ENCODE measurements at places on chromosomes 16 and 17.

GRCh38 chr17:76000016-76000754, 470 bp upstream of the CDK3 start:
- DNase-seq = peak; percentile 76

GRCh38 chr17:12994341-12995074, 23.3 kb downstream of the ELAC2 start:
- no peak for DNase-seq

- no peak for DNase-seq
These were observed 158.9 kb upstream of the CNTNAP4 start for GRCh38 chr16:76118344-76118743.

DNA sequence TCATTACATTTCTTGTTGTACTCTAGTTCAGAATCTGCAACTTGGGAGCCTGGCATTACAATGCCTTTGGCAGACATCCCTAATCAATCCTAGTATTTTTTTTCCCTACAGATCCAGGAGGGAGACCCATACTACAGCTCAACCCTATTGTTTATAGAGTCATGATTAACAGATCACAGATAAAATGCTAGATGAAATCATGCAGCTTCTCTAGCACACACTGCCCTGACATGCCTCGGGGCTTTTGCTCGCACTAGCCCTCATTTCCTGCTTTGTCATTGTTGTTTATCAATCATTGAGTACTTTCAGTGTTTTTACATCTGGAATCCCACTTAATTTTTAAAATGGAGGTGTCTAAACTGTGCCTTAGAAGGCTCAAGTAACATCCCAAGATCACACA, 412.5 kb downstream of the CA10 start:
- DNase-seq = no peak

DNA sequence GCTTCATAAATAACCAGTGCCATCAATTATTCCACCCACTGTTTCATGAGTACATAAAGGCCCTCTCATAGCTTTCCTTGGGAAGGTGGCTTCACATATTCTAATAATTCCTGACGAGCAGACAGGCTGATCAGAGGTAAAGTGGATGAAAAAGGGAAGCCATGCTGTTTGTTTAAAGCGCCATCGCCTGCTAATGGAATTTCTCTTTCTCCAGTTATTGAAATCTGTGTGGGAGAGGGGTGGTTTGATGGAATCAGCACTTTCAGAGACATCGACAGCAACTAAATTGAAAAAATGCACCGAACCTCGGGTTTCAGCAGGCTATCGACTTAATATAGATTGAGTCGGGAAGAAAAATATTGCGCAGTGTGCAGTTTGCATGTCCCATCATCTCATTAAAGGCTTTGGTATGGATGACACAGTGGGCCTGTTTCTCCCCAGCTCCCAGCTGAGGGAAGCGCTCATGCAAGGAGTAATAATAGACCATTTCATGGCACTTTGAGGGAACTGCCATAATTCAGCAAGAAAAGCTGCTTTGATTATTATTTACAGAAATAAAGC, 472.1 kb downstream of the RBFOX1 start:
- no peak for DNase-seq

GRCh38 chr17:78338486-78339259, 21.2 kb downstream of the SOCS3 start:
- no peak for DNase-seq
